ENCODE measurements at places on chromosomes 13 and 19.

GRCh38 chr19:55079400-55080038 is 3.9 kb downstream of the EPS8L1 start:
- no peak for DNase-seq

- DNase-seq: peak; percentile 22
Observed at GRCh38 chr13:23159205-23159759, 21.5 kb upstream of the SGCG start.

- no peak for DNase-seq
Observed at GRCh38 chr13:37889102-37889501, 19.5 kb upstream of the TRPC4 start.

- no peak for DNase-seq
Observed at GRCh38 chr13:88281841-88282240, 610.7 kb downstream of the SLITRK5 start.
